ENCODE measurements at places on chromosomes 4 and X. TPM values are rescaled to one million over a fixed set of nuclear protein-coding genes. Genes with fewer than 3 reads are reported as not detected.

MSL3 gene
- 23.7 TPM for total RNA-seq

VEGFD gene
- total RNA-seq, result 0.23 TPM

GRSF1 gene
- 74.1 TPM for total RNA-seq

CSN3 gene
- total RNA-seq, result not detected

RTL5 gene
- 0.90 TPM for total RNA-seq

DNA sequence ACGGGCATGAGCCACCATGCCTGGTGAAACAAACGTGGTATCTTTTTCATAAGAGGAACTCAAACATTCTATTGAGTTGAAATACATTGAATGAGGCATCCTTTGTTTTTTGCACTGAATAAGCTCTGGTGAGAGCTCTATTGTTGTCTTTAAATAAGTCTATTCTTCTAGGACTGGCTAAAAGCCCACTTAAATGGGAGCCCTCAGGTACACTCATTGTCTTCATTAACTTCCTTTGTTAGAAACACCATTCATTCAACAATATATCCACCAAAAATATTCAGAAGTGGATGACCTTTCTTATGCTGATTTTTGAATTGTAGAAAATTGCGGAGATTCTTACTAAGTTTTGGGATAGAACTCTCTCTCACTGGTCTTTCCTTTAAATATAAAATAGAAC, 568.0 kb downstream of the IL1RAPL1 start:
- DNase-seq, result no peak

DNA sequence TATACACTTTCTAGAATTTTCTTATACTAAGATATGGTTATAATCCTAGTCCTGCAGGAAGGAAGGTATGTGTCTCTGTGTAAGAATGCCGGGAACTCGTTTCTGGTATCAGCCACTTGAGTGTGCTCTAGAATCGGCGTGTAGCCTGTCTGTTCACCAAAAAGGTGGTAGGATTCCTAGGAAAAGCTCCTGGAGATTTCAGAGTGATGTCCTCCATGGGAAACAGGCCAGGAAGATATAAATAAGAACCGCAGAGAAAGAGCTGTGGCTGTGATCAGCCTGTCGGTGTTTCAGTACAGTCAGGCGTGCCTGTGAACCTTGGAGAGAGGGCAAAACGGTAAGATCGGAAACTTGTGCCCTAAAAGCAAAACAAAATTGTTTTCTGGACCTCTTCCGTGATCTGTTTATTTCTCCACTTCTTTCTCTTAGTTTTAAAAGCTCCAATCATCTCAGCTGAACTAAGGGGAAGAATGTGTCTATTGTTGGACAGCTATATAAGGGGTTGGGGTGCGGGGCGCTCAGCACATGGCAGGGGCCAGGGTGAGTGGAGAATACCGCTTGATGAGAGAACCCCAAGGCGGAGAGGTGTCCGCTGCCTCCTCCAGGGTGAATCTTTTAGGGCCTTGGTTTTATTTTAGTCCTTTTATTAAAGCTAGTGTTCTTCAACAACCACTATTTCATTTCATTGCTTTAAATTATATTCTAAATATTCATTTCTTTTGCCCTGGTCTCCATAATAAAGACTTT, 303.8 kb upstream of the TENM3 start:
- no peak for DNase-seq

DNA sequence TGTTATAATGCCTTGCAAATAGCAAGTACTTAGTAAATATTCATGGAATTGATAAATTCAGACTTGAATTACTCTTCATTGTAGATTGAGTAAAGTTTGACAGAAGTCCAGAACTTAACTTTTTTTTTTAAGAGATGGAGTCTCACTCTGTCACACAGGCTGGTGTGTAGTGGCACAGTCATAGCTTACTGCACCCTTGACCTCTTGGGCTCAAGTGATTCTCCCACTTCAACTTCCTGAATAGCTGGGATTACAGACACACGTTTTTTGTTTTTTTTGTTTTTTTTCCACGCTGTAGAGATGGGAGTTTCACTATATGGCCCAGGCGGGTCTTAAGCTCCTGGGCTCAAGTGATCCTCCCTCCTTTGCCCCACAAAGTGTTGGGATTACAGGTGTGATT, 32.1 kb downstream of the UBE2K start:
- no peak for DNase-seq

BCAP31 gene
- 264 TPM for total RNA-seq

DNA sequence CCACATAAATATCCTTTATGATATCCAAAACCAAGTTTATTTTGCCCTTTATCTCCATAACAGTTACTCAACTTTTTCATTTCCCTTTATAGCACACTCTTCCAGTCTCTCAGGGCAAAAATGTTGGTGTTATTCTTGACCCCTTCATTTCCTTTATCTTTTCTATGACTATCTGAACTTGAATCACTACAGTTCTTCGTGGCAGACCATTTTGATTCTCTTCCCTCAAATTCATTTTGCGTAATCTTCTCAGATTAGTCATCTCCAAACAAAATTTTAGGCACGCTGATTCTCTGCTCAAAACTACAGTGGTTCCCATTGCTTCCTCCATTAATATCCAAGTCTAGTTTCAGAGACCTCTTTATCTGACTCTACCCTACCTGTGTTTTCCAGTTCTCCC, 26.1 kb downstream of the RUFY3 start:
- DNase-seq, result no peak

Data from H4 (cell line).